ENCODE measurements at places on chromosomes 7 and 10. TPM values are rescaled to one million over a fixed set of nuclear protein-coding genes. Genes with fewer than 3 reads are reported as not detected.

HOXA10 gene
- total RNA-seq: not detected

DNA sequence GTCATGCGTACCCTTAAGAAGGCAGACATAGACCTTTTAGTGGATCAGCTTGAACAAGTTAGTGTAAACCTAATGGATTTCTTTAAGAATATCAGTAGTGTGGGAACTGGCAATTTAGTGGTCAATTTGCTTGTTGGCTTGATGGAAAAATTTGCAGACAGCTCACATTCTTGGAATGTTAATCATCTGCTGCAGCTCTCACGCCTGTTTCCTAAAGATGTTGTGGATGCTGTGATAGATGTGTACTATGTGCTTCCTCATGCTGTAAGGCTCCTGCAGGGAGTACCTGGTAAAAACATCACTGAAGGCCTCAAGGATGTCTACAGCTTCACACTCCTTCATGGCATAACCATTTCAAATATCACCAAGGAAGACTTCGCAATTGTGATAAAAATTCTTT lies 103.4 kb downstream of the ABCA13 start:
- H3K27me3 ChIP-seq: no peaks in the 10 kb centered on the region
- no peak overlapping the region for H3K4me3 ChIP-seq
- H3K36me3 ChIP-seq: no peaks in the 10 kb centered on the region
- no peaks in the 10 kb centered on the region for H3K4me1 ChIP-seq
- no peak overlapping the region for H3K27ac ChIP-seq
- no peak for DNase-seq

GPR37 gene
- 32.8 TPM for total RNA-seq

DNA sequence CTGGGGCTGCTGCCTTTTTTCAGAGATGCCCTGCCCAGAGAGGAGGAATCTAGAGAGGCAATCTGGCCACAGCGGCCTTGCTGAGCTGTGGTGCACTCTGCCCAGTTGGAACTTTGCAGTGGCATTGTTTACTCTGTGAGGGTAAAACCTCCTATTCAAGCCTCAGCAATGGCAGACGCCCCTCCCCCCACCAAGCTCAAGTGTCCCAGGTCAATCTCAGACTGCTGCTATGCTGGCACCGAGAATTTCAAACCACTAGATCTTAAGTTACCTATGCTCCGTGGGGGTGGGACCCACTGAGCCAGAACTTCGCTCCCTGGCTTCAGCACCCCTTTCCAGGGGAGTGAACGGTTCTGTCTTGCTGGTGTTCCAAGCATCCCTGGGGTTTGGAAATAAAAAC lies 77.2 kb downstream of the EXOC4 start:
- H3K36me3 ChIP-seq: no peaks in the 10 kb centered on the region
- no peaks in the 10 kb centered on the region for H3K27me3 ChIP-seq
- H3K4me3 ChIP-seq: no peak overlapping the region
- H3K27ac ChIP-seq: no peak overlapping the region
- H3K4me1 ChIP-seq: peaks cover 4% of the 10 kb centered on the region

DNA sequence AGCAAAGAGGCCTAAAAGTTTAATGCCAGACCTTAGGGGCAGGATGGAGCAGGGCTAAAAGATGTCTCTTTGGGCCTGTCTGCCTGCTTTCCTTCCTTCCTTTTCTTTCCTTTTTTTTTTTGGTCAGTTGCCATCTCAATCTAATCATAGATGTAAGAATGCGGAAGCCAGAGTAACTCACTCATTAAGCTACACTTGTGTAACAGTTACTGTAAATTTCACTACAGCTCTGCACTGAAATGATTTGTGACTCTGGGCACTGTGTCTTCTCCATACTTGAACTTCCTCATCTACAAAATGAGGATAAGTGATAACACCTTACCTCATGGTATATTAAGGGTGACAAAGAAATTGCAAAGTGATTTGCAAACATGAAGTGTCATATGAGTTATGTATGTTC lies 75.5 kb upstream of the AGK start:
- H3K36me3 ChIP-seq: no peaks in the 10 kb centered on the region
- H3K27me3 ChIP-seq: no peaks in the 10 kb centered on the region
- H3K27ac ChIP-seq: no peak overlapping the region
- no peaks in the 10 kb centered on the region for H3K4me1 ChIP-seq

DNA sequence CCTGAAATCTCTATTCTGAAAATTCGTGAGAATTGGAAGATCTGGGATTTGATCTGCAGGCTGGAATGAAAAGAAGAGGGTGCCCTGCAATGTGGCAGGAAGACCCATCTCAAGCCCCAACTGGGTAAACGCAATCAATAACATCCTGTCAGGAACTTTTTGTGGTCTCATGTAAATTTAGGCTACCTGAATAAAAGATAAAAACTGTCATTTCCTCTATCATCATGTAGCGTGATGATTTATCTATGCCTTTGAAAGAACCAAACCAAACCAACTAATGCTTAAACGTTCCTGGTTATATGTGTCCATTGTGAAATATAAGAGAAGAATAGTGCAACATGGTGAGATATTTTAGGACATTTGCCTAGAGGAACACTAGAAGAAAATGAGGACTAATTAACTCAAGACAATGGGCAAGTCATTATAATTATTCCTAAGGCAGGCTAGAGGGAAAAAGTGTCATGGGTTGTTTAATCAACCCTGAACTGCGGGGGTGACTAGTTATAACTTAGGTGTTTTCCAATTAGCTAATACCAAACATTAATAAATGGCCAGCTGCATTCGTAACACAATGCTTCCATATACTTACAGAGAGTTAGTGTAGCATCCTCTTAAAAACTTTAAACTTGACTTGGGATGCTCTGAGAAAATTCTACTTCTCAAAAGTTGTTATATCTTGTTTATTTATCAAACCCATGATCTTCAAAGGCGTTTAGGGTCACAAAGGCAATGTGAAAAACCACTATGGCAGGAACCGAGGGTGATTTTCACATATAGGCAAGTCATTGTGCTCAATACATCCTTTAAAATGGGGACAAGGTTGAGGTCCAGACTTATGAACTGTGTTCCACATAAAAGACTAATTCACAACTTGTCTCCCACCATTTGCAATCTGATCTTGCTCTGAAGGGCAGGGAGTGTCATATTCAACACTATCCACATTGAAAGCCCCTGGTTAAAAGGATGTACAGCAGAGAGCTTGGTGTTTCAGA lies 48.6 kb upstream of the ADO start:
- H3K27ac ChIP-seq: no peak overlapping the region
- H3K27me3 ChIP-seq: no peaks in the 10 kb centered on the region
- no peaks in the 10 kb centered on the region for H3K36me3 ChIP-seq
- no peaks in the 10 kb centered on the region for H3K4me1 ChIP-seq

GRCh38 chr10:112126172-112126571 lies 57.4 kb downstream of the GPAM start:
- no peaks in the 10 kb centered on the region for H3K4me1 ChIP-seq
- H3K27ac ChIP-seq: no peak overlapping the region
- DNase-seq: peak; percentile 2
- no peaks in the 10 kb centered on the region for H3K27me3 ChIP-seq
- H3K4me3 ChIP-seq: no peak overlapping the region
